GDM1 (cell line): ENCODE measurements at places on chromosomes 1 and 21.
A peak's percentile ranks its signal among the peaks of the same experiment; 100 is the strongest.

DNA sequence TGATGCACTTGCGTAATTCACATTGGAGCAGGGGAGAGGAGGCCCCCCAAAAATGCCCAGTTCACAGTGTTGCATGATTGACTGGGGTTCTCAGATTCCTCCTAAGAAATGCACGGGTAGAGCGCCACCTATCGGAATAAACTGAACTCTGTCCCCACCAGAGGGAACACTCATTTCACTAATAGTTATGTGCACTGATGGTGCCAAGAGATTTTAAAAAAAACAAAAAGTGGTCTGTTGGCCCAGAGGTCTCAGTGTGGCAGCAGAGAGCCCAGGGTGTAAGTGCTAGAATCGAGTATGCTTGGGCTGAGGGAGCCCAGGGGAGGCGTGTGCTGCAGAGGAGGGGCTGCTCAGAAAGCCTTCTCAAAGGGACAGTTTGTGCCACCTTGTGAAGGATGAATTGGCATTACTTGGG is 6.9 kb downstream of the PINK1 start:
- DNase-seq = peak; percentile 9

DNA sequence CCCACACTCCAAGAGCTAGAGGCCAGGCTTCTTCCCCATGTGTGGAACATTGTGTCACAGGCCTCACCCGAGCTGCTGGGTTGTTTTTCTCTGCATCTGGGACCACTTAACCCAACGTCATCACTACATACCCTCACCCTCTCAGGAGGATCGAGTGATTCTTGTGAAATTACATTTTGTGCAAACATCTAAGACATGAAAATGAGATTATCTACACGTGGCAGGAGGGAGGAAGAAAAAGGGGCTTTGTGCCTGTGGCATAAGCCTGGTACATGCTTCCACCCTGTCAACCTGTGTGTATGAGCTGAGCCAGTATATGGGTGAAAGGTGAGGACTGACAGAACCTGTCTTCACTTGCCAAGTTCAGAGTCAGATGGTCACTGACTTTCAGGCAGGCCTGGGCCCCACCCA is 1.6 kb downstream of the CPT2 start:
- no peak for DNase-seq

DNA sequence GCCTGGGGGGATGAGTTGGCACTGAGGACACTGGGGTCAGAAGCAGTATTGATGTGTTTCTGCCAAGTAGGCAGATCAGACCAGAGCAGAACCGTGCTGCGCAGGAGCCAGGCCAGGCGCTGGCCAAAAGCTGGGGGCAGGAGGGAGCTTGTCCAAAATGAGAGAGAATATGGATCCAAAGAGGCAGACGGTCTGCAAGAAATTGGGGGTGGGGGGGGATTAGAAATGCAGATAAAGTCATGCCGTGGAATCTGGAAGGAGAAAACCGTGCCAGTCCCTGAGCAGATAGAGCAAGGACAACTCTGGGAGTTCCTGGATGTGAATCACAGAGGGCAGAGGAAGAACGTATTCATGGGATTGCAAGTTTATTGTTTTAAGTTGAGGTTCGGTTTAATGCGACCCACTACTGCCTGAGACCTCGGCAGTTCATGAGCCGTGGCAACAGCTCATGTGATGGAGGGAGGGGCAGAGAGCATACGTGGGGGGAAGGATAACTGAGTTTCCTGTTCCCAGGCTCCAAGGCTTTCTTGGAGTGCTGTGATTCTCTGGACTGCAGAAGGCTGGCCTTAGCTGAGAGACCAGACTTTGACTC is 224.0 kb downstream of the FGGY start:
- DNase-seq = no peak

DNA sequence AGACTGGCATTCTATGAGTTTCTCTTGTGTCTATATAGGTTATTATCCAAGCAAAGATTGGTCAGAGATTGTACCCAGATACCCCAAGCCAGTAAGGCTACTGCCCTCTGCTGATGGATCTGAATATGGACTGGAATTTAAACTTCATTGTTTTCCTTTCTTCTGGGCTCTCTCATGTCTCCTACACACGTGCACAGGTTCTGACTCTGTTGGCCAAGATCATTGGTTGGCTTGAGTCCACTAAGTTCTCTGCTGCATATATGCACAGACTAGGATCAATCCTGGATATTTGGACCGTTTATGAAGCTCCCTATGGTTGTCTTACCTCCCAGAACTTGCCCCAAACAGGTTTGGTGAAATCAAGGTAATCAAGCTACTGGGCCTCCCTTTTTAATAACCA is 69.7 kb downstream of the CC2D1B start:
- DNase-seq = peak; percentile 23

DNA sequence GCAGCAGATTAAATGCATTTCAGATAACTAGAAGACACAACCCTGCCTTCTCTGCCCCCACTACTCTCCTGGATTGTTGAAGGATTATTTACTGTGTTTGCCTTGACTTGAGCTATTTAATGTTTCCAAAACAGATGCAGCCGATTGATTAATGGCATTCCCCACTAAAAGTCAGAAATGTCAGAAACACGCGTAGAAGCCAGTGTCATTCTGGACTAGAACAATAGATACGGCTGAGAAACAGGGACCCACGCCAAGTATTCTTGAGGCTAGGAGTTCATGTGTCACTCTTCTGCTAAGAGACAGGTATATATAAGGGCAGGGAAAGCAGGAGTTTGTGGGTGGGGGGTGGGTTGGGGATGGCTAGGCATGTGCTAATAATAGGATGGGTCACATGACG is 366.7 kb upstream of the PROX1 start:
- DNase-seq = no peak

- no peak for DNase-seq
Observed at GRCh38 chr1:221695301-221695700, 46.6 kb downstream of the DUSP10 start.

DNA sequence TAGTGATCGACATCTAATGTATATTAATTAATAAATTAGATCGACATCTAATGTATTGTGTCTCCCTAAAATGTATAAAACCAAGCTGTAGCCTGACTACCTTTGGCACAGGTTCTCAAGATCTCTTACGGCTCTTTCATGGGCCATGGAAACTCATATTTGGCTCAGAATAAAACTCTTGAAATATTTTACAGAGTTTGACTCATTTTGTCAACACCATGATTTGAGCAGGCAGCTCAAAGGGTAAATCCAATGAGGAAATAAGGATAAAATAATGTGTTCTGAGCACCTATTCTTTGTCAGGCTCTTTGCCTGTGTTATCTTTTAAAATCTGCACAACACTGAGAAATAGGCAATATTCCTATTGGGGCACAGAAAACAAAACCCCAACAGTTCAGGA is 223.4 kb upstream of the DUSP10 start:
- no peak for DNase-seq
